ENCODE measurements at places on chromosomes 12 and 14. TPM values are rescaled to one million over a fixed set of nuclear protein-coding genes. Genes with fewer than 3 reads are reported as not detected.

GRCh38 chr12:113889076-113889475 is 77.0 kb downstream of the RBM19 start:
- peaks cover 8% of the 10 kb centered on the region for H3K36me3 ChIP-seq
- H3K27ac ChIP-seq: no peak overlapping the region
- DNase-seq: no peak
- no peak overlapping the region for H3K4me3 ChIP-seq

GRCh38 chr12:28631831-28632230 is 441.6 kb downstream of the CCDC91 start:
- no peak for DNase-seq
- H3K27ac ChIP-seq: no peak overlapping the region
- no peak overlapping the region for H3K4me3 ChIP-seq
- no peaks in the 10 kb centered on the region for H3K27me3 ChIP-seq

The ADAM21 gene
- total RNA-seq: not detected

GRCh38 chr14:104268295-104268694 is 129.9 kb downstream of the KIF26A start:
- H3K4me3 ChIP-seq: no peak overlapping the region
- no peaks in the 10 kb centered on the region for H3K27me3 ChIP-seq
- no peaks in the 10 kb centered on the region for H3K4me1 ChIP-seq
- DNase-seq: no peak
- no peak overlapping the region for H3K27ac ChIP-seq

GRCh38 chr12:124442772-124443445 is 124.5 kb downstream of the NCOR2 start:
- DNase-seq: no peak
- H3K4me1 ChIP-seq: no peaks in the 10 kb centered on the region
- H3K27me3 ChIP-seq: no peaks in the 10 kb centered on the region
- no peak overlapping the region for H3K27ac ChIP-seq
- peaks cover 23% of the 10 kb centered on the region for H3K36me3 ChIP-seq
- no peak overlapping the region for H3K4me3 ChIP-seq

DNA sequence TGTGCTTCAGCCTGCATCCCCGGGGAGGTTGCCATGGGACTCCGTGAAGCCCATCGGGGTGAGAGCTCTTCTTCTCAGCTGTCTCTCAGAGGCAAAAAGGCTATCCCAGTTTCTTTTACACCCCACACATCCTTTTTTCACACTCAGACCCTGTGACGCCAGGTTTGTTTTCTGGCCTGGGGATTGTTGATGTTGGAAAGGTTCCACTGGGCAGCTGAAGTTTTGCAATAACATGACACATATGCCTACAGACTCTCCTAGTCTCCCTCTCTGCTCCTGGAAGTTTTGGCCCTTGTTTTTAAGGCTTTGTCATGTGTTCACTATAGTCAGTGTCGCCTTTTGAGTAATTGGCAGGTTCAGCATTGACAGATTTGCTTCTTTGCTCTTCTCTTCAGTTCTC is 118.6 kb downstream of the SMOC1 start:
- H3K4me3 ChIP-seq: no peak overlapping the region
- H3K27me3 ChIP-seq: peaks cover 9% of the 10 kb centered on the region
- H3K27ac ChIP-seq: no peak overlapping the region

The OR4K2 gene
- total RNA-seq: not detected
